Astrocyte (in vitro differentiated cells and primary cell): ENCODE measurements at places on chromosomes 5 and 9.
A peak's percentile ranks its signal among the peaks of the same experiment; 100 is the strongest.

- DNase-seq, result peak; percentile 65
Observed at GRCh38 chr5:97986069-97986468, 787.4 kb upstream of the RGMB start.

- DNase-seq, result peak; percentile 16
Observed at GRCh38 chr9:34633851-34634550, 3.6 kb downstream of the SIGMAR1 start.

DNA sequence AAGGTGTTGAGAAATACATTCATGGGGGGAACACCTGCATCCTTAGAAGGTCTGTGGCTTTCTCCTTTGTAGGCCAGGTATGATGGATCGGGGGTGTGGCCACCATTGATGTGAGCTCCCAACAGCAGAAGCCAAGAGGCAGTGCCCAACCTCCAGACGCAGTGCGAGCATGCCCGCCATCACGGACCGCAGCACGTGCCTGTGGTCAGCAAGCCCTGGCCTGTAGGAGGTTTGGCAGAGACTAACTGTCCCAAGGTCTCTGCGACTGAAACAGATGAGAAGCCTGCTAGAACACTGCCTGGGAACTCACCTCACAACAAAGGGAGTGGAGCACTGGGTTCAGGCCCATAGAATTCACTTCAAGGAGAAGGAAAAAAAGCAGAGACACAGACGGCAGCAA lies 31.9 kb upstream of the ZNF354A start:
- DNase-seq, result no peak

- DNase-seq, result peak; percentile 83
Observed at GRCh38 chr5:150615141-150615699, 25.2 kb upstream of the SYNPO start.
